ENCODE measurements at places on chromosomes 7 and 10.

GRCh38 chr10:132872658-132873057, 69.7 kb downstream of the CFAP46 start:
- DNase-seq = no peak

- DNase-seq = no peak
Observed at GRCh38 chr10:3750854-3751253, 34.2 kb downstream of the KLF6 start.

DNA sequence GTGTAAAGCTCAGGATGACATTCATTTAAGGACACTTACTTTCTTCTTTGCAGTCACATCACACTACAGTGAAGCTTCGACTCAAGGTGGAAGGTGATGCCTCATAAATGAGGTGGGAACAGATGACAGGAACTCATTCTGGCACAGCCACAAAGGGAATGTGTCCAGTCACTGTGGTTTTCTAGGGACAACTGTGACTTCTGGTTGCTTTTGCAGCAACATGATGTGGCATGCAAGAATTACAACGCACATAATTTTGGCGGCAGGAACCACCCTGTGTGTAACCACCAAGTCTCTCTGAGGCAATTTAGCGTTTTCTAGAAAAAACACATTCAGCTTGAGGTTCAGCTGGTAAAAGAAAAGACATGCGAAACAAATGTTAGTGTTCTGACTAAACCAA, 32.0 kb upstream of the FERD3L start:
- DNase-seq = no peak

- DNase-seq = no peak
Observed at GRCh38 chr7:39102234-39102633, 124.5 kb downstream of the POU6F2 start.

DNA sequence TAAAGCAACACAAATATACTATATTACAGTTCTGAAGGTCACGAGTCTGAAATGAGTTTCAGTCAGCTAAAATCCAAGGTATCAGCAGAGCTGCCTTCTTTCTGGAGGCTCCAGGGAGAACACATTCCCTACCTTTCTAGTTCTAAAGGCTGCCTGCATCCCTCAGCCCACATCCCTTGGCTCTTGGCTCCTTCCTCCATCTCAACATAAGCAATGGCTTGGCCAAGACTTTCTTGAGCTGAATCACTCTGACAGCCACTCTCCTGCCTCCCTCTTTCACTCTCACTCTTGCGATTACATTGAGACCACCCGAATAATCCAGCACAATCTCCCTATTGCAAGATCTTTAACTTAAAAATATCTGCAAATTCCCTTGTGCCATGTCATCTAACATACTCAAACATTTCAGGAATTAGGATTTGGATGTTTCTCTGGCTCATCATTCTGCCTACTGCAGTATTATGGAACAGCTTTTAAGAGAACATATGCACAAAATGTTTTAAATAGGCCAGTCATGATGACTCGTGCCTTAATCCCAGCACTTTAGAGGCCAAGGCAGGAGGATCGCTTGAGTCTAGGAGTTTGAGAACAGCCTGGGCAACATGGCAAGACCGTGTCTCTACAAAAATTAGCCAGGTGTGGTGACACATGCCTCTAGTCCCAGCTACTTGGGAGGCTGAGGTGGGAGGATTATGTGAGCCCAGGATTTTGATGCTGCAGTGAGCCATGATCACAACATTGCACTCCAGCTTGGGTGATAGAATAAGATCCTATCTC, 144.2 kb upstream of the VSTM2A start:
- no peak for DNase-seq

- peak; percentile 73 for DNase-seq
Observed at GRCh38 chr10:68406111-68406814, 814 bp downstream of the RUFY2 start.

All from muscle of leg (tissue), 16 donors.